ENCODE measurements at places on chromosomes 4 and X.
A peak's percentile ranks its signal among the peaks of the same experiment; 100 is the strongest.

DNA sequence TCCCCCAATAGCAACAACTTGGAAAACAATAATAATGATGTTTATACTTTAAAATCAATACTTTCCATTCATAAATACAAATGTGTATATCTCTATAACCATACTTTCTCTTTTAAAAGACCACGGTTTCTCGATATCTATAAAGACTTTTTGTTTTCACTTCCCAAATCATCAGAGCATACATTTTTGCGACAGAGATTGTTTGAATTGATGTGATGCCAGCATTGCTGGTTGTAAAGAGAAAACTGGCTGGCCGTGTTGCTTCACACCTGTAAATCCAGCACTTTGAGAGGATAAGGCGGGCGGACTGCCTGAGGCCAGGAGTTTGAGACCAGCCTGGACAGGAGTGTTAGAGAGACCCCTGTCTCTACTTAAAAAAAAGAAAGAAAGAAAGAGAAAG, 77.6 kb upstream of the ZNF518B start:
- DNase-seq, result no peak

GRCh38 chr4:83151651-83152050, 37.1 kb upstream of the PLAC8 start:
- DNase-seq, result no peak

GRCh38 chr4:21205821-21206531, 505.7 kb downstream of the PACRGL start:
- no peak for DNase-seq

DNA sequence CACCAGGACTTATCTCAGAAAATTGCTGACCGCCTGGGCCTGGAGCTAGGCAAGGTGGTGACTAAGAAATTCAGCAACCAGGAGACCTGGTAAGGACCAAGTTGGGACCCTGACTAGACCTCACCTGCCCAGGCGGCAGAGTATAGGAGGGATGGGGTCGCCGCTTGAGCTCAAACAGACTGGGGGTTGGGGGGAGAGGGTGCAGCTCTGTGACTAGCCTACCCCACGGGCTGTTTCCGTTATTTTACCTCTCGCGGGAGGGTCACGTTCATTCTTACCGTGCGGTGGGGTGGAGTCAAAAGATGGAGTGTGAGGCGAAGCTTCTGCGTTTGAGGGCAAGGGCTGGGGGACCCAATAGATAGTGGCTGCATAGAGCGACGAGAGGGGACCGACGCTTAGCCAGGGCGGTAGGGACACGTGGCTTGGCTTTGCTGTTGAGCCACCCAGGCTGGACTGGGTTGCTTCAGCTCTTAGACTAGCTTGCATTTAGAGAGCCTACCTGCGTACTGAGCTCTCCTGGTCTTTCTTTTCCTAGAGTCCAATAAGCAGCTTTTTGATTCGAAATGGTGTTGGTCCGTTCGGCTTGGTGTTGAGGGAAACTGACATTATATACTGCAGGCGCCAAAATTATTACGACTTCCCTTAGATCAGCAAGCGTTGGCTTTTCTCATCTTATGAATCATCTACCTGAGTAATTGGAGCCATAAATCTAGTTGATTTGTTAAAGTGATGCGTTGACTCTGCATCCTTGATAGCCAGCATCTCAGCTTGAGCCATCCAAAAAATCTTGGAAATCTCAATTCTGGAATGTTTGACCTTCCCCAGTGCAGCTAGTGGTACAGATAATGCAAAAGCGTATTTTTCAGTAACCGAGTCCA, 591 bp downstream of the PRPS1 start:
- DNase-seq, result peak; percentile 15

- no peak for DNase-seq
Observed at GRCh38 chr4:105068516-105068915, 78.2 kb upstream of the TET2 start.

GRCh38 chr4:72397314-72397713, 171.7 kb downstream of the ADAMTS3 start:
- DNase-seq, result no peak

- DNase-seq, result no peak
Observed at GRCh38 chrX:133677123-133678063, 262.1 kb upstream of the GPC4 start.

- no peak for DNase-seq
Observed at GRCh38 chrX:153482376-153483015, 12.1 kb upstream of the HAUS7 start.
